Stimulated activated CD4-positive, alpha-beta T cell treated with anti-CD3 and anti-CD28 coated beads, Interleukin-1b, Interleukin-23, amount 100 ng/mL, for 1 hour (primary cell): ENCODE measurements at places on chromosomes 6 and 20.

GRCh38 chr6:96841345-96841744 is 4.1 kb upstream of the GPR63 start:
- DNase-seq, result no peak

GRCh38 chr6:38262609-38263008 is 377.1 kb downstream of the BTBD9 start:
- DNase-seq, result no peak

GRCh38 chr6:71446470-71446869 is 157.9 kb downstream of the OGFRL1 start:
- no peak for DNase-seq

- no peak for DNase-seq
Measured at GRCh38 chr6:89999945-90000825, 105.9 kb downstream of the GJA10 start.

- no peak for DNase-seq
Measured at GRCh38 chr6:168301648-168302398, 17.8 kb downstream of the DACT2 start.

DNA sequence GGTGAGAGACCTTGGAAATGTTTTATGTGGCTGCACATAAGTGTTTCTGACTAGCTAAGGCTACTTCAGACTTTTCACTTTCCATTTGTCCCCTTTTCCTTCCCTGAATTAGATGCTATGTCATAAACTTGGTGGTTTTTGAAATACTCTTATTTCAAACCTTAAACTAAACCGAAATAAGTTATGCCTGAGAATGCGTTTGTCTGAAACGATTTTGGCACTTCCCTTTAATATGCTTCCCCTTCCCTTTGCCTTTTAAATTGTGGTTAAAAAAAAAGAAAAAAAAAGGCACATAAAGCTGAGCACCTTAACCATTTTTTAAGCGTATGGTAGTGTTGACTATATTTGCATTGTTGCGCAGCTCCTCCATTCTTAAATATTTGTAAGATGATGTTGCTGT is 14.3 kb downstream of the ZNF451 start:
- DNase-seq, result no peak

DNA sequence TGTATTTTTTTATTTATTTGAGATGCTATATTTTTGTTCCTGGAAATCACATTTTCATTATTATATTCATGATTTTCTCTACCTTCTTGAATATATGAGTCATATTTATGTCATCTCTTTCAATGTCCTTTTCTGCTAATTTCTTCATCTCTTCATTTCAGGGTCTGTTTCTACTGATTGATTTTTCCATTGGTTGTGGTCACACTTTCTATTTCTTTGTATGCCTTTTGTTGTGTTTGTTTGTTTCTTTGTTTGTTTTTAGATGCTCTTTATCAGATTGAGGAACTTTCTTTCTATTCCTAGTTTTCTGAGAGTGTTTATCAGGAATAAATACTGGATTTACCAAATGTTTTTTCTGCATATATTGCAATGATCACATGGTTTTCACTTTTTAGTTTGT is 16.9 kb upstream of the MDFI start:
- DNase-seq, result no peak

DNA sequence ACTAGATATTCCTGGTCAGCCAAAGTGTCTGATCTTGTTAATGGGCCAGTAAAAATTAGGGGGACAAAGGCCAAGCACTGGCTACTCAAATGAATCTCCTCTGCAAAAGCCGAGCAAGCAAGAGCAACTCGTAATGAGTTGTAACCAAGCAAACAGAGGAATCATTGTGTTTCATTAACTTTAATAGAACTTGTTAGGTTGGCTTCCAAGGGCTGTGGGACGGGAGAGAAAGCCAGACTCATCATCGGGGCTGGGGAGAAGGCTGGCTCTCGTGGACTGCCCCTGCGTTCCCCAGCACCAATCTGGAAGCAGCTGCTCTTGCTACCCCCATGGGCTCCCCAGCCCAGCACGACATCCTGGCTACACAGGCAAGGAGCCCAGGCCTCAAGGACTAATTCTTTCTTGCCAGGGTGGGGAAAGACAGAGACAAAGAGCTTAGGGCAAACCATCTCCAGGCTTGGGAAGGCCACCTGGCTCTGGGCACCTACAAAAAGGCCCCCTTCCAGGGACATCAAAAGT is 10.5 kb upstream of the SCUBE3 start:
- no peak for DNase-seq

- no peak for DNase-seq
Measured at GRCh38 chr20:5835871-5836270, 85.7 kb downstream of the SHLD1 start.

GRCh38 chr6:134457941-134458340 is 140.0 kb upstream of the SGK1 start:
- DNase-seq, result no peak

- no peak for DNase-seq
Measured at GRCh38 chr20:53040693-53041589, 68.8 kb downstream of the TSHZ2 start.

DNA sequence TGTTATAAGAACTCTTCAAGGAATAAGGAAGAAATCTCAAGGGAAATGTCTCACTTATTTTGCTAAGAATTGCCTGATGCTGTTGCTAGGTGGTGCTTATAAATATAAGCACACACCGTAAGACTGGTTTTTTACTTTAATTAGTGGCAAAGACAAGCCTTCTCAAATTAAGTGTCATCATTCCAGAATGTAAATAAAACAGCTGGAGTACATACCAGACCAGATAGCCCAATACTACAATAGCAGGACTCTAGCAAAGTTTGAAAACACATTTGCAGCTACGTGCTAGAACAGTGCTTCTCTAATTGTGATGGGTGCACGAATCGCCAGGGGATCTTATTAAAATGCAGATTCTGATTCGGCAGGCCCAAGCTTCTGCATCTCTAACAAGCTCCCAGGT is 6.8 kb downstream of the CNKSR3 start:
- DNase-seq, result no peak

DNA sequence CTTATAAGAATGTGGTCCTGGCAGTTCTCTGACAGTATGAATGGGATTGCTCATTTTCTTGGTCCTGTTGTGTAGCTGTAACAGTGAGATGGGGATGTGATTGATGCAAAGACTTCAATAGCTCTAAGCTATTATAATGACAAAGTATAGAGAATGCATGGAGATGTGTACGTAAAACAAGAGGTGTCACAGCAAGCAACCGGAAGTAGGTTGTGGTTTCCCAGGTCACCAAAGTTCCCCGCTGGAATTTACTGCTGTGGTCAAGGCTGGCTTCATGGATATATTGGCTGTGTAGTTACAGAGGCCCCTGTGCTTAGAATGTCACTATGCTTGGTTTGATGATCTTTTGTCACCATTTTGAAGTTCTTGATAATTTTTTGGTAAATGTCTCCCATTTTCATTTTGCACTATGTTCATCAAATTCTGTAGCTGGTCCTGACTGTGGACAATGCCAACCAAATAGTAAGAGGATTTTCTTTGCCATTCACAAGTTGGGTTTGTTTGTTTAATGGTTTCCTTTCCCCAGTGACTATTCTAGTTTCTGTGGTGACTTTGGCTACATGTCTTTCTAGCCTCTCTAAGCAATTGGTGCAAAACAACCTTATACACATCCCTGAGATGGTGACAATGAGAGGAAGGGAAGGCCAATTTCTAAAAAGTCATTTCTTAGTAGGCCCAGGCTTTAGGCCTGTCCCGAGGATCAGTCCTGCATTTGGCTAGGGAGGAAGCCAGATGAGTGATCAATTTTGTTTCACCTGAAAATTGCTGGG is 10.5 kb downstream of the DNAH8 start:
- DNase-seq, result no peak
